ENCODE measurements at places on chromosomes 3 and 15. TPM values are rescaled to one million over a fixed set of nuclear protein-coding genes. Genes with fewer than 3 reads are reported as not detected.

DNA sequence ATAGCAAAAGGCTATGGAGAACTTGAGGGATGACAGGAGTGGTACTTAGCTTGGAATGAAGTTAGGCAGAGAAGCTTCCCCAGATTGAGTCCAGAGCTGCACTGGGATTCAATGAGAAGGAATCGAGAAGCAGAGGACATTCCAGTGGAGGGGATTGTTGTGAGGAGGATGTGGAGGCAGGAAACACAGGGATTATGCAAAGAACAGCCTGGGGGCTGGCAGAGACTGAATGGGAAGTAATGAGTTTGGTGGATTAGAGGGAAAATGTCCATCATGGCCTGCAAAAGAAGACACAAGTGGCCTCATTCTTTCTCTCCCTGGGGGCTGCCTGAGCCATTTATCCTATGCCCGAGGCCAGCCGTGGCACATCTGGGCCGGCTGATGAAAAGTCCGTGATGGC lies 20.5 kb upstream of the SCN10A start:
- no peak for DNase-seq

GRCh38 chr15:98731712-98732450 lies 83.5 kb downstream of the IGF1R start:
- no peak for DNase-seq

GRCh38 chr15:57820119-57820518 lies 113.6 kb downstream of the POLR2M start:
- no peak for DNase-seq

GOLGA8M gene
- 0.79 TPM for total RNA-seq

Measured in psoas muscle (tissue), 8 donors.